ENCODE measurements at places on chromosomes 6 and 20. TPM values are rescaled to one million over a fixed set of nuclear protein-coding genes. Genes with fewer than 3 reads are reported as not detected.

ADGRF5 gene
- total RNA-seq = not detected

FAM217A gene
- total RNA-seq = not detected

SLC22A2 gene
- total RNA-seq = not detected

TRIM31 gene
- total RNA-seq = 0.72 TPM

CRISP2 gene
- not detected for total RNA-seq

DTD1 gene
- 78.1 TPM for total RNA-seq

PKIB gene
- total RNA-seq = 0.63 TPM

CD93 gene
- total RNA-seq = not detected

SIRPD gene
- total RNA-seq = not detected

OR2B6 gene
- not detected for total RNA-seq

LPA gene
- 0.10 TPM for total RNA-seq

SMLR1 gene
- total RNA-seq = not detected

Measured in A549 treated with AZD2906 at 1 μM for 4 hours (cell line).